Activated CD4-positive, alpha-beta T cell treated with anti-CD3 and anti-CD28 coated beads, Interleukin-2, amount 50 U/mL, for 1 hour (primary cell): ENCODE measurements at places on chromosomes 5 and 9.

- no peak for DNase-seq
These were observed 169.9 kb downstream of the NNT start for GRCh38 chr5:43772764-43773477.

GRCh38 chr5:170419643-170420042 lies 30.5 kb upstream of the KCNMB1 start:
- DNase-seq, result no peak

DNA sequence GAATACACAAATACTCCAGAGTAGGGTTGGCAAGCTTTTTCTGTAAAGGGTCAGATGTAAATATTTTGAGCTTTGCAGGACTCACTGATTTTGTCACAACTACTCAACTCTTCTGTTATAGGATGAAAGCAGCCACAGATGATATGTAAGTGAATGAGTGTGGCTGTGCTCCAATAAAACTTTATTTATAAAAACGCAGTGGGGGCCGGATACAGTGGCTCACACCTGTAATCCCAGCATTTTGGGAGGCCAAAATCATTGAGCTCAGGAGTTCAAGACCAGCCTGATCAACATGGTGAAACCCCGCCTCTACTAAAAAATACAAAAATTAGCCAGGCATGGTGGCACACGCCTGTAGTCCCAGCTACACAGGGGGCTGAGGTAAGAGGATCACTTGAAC lies 69.1 kb downstream of the FBXW11 start:
- DNase-seq, result no peak

DNA sequence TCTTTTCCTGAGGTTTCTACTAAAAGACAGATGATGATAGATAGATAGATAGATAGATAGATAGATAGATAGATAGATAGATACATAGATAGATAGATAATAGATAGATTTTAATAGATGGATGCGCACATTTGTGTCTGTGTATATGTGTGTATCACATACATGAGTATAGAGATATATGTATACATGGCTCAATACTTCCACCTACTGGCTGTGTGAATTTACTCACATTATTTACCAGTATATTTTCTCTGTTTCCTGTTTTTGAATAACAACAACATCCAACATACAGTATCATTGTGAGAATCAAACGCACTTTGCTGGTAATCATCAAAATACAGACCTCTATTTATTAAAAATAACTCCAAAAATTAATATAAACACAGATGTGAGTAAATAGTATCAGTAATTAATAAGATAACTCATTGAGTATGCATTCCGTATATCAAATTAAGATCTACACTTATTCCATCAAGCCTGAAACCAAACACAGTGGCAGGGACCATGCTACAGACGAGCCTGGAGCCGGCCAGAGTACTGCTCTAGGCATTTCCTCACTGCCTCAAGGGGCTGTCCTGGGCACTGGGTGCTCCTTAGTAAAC lies 338.0 kb downstream of the SEMA5A start:
- DNase-seq, result no peak

GRCh38 chr9:27059412-27059811 lies 49.6 kb upstream of the TEK start:
- DNase-seq, result no peak

DNA sequence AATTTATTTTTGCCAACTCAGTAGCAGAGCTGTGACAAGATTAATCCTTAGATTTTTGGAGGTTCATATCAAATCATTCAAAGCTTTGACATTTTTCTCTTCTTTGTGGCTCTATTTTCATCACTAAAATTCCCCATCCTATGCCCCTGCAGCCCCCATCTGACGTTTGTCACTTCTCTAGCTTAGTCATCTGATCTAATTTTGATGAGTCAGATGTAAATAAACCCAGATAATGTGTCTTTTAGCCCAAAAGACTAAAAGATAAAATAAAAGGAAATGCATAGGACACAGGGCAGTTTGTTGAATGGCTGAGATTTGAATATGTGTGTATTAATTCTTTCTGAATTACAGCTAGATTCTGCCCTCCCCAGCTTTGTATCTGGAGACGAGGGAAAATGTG lies 897 bp upstream of the HSPB3 start:
- no peak for DNase-seq

DNA sequence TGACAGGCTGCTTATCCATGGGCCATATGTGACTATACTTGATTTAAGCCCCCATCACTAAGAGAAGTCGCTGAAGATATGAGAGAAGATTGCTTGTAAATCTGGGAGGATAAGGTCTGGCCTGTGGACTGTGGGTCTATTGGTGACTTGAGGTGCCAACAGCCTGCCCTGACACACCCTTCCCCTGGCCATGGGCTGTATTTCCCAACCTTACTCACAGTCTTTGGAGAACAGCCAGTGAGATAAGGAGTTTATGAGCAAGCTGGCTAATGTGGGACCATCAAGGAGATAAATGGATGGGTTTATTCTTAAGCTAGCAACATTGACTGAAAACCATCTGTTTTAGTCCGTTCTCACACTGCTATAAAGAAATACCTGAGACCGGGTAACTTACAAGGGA lies 231.3 kb downstream of the ZSWIM6 start:
- DNase-seq, result no peak

DNA sequence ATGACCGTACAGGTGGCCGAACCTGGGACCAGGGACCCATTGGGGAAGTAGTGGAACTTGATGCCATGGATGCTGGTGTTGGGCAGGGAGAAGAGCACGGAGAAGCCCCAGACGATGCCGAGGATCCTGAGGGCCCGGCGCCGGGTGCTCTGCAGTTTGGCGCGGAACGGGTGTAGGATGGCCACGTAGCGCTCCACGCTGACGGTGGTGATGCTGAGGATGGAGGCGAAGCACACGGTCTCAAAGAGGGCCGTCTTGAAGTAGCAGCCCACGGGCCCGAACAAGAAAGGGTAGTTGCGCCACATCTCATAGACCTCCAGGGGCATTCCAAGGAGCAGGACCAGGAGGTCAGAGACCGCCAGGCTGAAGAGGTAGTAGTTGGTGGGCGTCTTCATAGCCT lies 585 bp downstream of the NMUR2 start:
- no peak for DNase-seq

DNA sequence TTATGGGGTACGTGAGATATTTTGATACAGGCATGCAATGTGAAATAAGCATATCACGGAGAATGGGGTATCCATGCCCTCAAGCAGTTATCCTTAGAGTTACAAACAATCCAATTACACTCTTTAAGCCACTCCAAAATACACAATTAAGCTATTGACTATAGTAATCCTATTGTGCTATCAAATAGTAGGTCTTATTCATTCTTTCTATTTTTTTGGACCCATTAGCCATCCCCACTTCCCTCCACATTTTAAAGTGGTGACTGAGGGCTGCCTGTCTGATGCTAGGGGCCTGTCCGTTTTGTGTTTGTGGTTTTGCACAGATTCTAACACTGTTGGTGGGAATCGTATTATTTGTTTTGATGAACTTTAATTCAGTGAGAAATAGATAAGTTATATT lies 129.7 kb upstream of the DHFR start:
- no peak for DNase-seq

- DNase-seq, result no peak
These were observed 498.1 kb downstream of the TLE1 start for GRCh38 chr9:81191222-81191621.

GRCh38 chr5:141343953-141344463 lies 379 bp downstream of the PCDHGA3 start:
- no peak for DNase-seq

GRCh38 chr5:88116396-88116795 lies 152.2 kb downstream of the TMEM161B start:
- DNase-seq, result no peak

DNA sequence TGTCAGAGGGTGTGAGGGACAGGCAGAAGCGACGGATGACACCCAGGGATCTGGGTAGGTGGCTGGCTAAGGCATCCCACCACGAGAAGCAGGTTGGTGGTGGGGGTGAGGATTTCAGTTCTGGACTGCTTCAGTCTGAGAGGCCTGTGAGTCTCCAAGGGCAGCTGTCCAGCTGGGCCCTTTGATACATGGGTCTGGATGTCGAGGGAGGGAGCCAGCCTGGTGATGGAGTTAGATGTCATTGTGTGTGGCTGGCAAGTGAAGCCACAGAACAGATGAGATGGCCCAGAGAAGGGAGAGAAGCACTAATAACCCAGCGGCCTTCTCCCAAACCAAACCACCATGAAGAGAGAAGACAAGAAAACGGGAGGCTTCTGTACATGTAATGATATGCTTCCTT lies 11.1 kb downstream of the MED27 start:
- DNase-seq, result no peak

- no peak for DNase-seq
These were observed 517.8 kb downstream of the IRX1 start for GRCh38 chr5:4113426-4113825.

GRCh38 chr9:79143211-79143610 lies 428.6 kb upstream of the TLE4 start:
- DNase-seq, result no peak

DNA sequence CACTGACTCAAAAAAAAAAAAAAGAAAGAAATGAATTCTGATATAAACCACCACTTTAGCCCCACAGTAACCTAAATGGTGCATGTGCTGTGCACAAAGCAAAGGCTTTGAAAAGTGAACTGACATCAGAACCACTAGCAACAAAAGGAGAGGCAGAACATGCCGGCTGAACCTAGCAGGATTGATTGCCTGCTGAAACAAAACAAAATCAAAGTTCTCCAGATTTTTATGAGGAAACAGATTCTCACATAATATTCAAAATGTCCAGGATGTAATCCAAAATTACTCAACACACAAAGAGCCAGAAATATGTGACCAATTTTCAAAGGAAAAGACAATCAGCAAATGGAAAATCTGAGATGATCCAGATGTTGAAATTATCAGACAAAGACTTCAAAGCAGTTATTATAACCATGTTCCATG lies 37.9 kb downstream of the UBTD2 start:
- DNase-seq, result no peak

DNA sequence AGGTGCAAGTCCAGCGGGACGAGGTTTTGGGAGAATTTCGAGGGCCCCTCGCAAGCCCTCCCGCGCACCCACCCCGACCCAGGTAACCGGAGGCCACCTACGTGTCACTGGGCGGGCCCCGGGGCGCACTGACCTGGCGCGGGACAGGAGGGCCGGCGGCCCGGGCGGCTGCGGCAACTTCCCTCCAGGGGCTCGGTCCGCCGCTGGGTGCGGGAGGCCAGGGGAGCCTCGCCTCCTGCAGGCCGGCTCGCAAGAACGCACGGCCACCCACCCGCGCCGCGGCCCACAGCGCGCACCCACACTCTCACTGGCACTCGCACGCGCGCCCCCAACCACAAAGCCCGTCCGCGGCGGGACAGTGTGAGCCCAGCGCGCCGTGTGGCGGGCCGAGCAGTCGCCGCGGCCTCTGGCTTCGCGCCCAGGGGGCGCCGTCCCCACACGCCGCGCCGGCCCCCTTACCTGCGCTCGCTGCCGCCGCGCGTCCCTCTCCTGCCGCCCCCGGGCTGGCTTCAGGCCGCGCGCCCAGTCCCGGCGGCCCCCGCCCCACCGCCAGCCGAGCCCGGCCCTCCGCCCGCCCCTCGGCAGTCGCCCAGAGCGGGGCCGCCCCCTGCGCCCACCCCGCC lies 451 bp downstream of the LPAR1 start:
- no peak for DNase-seq

GRCh38 chr5:8842971-8843551 lies 702.8 kb downstream of the SEMA5A start:
- no peak for DNase-seq

DNA sequence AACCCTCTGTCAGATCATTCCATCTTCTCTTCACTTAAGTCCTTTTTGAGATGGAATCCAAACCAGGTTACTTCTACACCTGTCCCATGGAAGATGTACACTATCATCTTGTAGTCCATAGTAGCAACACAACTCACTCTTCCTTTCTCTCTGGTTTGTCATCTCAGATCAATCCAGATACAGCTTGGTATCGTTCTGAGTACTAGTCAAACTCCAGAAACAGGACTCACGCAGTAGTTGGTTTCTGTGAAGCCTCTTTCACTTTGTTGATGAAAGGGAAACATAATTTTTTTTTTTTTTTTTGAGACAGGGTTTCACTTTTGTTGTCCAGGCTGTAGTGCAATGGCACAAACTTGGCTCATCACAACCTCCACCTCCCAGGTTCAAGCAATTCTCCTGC lies 484.0 kb downstream of the PRDM9 start:
- no peak for DNase-seq

DNA sequence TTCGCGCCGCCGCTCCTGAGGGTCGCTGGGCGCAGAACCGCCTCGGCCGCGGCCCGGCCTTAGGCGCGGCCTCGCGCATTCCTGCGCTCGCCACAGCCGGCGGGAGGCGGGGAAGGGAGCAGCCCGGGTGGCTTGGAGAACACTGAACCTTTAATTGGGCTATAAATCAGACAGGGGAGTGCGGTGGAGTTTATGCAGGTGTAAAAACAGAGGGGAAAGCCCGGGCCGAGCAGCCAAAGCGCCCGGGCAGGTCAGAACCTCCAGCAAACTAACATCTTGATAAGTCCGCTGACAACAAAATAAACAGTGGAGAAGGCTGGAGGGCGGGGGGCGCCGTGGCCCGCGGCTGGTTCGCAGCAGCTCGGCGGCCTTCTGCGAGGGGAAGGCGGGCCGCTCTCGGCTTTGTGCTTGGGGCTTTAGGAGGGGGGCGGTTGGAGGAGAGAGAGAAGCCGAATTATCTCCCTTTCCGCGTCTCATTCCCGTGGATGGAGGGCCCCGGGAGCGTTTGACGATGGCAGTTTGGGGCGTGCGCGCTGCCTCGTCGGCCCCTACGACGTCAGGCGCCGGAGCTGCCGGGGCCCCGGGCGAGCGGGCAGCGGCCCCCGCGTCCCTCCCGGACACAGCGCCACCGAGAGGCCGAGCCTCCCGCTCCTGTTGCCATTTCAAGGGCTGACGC lies 11.3 kb downstream of the FOXD1 start:
- no peak for DNase-seq

- DNase-seq, result no peak
These were observed 493.1 kb downstream of the ZNF608 start for GRCh38 chr5:124253203-124253810.

GRCh38 chr5:139669662-139670368 lies 21.7 kb downstream of the CXXC5 start:
- no peak for DNase-seq

GRCh38 chr9:88161144-88161543 lies 22.9 kb upstream of the SPATA31C2 start:
- DNase-seq, result no peak

DNA sequence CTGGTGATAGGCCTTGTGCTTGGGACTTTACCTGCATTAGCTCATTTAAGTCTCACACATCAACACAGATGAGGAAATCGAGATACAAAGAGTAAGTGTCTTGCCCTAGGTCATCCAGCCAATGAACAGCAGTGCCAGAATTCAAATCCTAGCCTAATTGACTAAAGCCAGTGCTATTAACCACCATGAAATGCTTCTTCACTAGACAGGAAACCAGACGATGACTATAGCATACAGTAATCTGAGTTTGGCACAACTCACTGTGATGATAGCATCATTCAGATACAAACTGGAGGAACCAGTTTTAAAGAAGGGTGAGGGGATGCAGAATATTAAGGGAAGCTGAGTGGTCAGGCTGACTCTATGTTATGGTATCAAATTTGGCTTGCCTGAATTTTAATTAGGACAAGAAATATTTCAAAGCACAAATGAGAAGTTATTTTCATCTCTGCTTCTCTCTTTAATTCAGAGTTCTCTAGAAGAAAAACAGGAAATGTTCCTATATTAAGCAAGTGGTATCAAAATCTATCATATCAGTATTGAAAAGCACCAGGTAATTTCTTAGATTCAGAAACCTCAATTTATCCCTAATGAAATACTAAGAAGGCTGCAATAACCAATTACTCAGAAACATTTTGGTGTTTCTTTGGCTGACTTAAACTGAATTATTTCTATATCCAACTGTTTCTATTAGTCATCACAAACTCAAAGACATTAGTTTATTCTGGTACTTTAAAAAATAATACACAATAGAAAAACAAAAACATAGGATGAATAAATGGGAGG lies 147.0 kb upstream of the RASA1 start:
- peak; percentile 1 for DNase-seq
